NCI-H1092 (cell line): ENCODE measurements at places on chromosomes 4 and X.

GRCh38 chrX:39907964-39908661 lies 189.6 kb downstream of the BCOR start:
- DNase-seq, result no peak

GRCh38 chr4:184364100-184364921 lies 110.0 kb downstream of the IRF2 start:
- DNase-seq, result no peak

DNA sequence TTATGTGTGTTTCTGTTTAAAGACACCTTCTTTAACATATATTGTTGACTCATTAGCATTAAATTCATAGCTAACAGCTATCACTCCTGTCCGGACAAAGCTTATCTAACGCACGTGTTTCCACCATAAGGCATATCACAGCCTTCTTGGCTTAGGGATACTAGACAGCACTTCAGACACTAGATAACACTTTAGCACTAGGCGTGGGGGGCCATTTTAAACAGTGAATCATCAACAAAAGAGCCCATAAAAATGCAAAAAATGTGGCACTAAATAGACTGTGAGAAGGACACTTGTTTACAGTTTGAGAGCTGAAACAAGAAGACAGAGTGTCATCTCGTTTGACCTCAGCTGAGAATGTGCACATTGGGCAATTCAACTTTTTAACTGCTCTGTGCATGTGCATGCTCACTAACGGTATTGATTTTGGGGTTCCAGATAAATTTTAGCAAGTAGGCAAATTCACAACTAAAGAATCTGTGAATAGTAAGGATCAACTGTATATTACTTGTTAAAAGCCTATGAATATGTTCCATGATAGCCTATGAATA lies 58.9 kb upstream of the RAI2 start:
- no peak for DNase-seq

DNA sequence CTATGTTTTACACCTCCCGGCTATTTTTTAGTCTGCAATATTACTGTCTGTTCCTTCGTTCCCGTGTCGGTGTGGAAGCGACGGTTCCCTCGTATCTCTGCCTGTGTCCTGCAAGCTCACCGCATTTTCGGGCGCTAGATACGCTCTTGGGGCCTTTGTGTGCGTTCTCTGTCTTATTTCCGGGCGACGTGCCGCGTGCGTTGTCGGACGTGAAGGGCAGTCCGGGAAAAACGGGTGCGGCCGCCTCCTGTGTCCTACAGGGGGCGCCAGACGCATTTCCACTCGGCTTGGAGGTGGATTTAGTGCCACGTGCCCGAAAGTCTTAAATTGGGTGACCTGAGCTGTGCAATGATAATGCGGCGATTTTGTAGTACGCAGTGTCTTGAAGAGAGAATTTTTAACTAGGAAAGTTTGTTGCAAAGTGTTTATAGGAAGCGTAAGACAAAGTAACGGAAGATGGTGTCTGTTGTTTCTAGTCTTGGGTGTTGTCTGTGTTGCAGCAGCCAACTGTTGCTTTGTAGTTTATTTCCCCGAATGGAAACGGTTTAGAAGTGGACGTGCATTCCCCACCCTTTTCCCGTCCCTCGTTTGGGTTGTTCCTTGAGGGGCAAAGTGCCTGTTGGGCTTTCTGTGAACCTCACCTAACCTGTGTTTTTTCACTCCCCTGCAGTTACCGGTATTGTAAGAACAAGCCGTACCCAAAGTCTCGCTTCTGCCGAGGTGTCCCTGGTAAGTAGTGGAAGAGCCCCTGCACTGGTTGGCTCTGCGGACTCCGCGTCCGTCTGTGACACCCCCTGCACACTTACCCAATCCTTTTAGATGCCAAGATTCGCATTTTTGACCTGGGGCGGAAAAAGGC lies 720 bp downstream of the RPL10 start:
- DNase-seq, result peak; percentile 77

DNA sequence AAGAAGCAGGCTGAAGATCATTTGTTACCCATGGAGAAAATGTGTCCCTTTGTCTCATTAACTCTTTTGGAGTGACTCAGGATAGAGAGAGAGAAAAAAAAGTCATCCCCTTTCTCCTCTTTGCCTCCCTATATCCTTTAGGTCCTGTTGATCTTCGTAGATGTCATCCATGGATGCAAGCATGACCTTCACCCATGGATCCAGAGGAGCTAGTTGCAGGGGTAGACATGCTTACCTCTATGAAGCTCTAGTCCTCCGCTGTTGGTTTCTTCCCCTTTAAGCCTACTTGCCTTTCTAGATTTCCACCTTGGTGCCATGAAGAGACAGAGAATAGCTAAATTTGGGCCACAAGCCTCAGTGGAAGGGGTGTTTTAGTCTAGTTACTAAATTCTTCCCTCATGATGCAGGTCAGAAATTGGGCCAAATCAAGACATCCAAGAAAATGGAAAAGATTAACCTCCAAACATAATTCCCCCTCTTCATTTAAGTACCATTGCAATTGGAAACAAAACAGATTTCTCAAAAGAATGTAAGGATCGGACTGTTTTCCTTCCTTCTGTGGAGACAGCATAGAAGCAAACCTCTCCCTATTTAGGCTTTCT lies 178.4 kb downstream of the TECRL start:
- DNase-seq, result no peak

DNA sequence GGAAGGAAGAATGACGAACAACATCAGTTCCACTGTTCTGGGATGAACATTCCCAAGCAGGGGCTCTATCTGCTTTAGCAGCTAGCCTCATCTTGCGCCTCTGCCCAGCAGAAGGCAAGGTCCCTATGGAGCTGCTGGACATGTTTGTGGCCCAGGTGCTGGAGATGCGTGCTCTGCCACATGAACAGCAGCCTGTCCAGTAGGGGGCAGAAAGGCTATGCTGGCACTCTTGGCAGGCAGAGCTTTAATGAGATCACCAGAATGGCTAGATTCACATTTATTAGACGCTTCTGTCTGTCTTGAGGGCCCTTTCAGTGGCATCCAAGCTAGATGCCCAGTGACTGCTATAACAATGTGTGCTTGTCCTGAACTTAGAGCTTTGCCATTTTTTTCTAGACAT lies 1826.0 kb downstream of the STIM2 start:
- peak; percentile 9 for DNase-seq

GRCh38 chr4:168433571-168433970 lies 46.7 kb downstream of the DDX60L start:
- DNase-seq, result no peak

DNA sequence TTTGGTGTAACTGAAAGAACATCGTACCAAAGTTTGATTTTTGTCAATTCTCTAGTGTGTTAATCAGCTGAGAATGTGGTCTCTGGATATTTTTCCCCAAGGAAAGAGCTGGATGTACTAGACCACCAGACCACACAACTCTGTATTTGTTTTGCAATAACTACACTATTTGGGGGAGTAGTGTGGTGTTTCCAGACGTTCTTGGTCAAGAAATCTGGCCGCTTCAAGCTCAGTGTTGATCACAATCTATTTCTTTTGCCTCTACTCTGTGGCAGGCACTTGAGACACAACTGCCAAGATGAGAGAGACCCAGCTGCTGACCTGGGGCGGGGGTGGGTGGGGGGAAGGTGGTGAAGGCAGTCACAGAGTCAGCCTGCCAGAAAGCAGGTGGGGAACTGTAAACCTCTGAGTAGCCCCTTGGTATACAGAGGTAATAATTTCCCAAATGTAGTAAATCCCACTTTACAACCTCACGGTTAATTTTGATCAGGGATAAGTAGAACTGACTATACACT lies 30.6 kb downstream of the PTTG2 start:
- no peak for DNase-seq

DNA sequence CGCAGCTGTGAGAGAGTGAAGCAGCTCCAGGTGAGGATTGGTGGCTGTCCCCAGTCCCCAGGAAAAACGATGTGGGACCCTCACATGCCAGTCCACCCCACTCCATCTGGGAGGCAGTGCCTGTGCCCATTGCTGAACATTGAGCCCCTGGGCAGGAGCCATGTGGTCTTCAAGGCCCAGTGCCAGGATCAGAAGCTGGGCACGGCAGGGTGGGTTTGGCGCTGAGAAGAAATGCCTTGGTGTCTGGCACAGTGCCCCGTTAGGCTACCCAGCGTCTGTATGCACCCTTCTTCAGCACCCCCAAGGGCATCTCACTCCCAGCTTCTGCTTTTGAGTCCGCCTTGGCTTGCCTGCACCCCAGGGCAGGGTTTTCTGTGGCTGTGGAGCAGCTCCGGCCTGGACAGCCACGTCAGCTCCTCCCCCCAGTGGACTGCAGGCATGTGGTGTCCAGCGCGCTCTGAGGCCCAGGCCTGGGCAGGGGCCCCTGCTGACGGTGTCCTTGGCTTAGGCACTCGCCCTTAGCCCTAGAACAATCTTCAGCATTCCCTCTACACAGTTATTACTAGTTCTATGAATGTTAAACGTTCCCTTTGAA lies 28.6 kb downstream of the RGS12 start:
- DNase-seq, result no peak

DNA sequence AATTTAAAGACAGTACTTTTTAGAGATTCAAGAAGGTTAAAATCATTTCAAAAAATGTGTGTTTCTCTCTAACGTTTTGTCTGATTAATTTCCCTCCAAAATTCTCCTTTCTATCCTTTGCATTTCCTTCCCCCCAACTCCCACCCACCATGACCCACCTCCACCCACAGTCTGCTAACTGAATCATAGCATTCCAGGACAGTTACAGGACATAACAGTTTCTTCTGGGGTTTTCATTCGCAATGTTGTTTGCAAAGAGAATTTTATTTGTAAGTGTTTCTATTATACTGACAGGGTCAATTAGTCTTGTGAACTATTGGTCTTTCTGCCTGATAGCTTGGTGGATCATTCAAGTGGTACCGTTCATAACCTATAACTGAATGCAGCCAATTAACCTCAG lies 53.7 kb downstream of the ANAPC10 start:
- no peak for DNase-seq

DNA sequence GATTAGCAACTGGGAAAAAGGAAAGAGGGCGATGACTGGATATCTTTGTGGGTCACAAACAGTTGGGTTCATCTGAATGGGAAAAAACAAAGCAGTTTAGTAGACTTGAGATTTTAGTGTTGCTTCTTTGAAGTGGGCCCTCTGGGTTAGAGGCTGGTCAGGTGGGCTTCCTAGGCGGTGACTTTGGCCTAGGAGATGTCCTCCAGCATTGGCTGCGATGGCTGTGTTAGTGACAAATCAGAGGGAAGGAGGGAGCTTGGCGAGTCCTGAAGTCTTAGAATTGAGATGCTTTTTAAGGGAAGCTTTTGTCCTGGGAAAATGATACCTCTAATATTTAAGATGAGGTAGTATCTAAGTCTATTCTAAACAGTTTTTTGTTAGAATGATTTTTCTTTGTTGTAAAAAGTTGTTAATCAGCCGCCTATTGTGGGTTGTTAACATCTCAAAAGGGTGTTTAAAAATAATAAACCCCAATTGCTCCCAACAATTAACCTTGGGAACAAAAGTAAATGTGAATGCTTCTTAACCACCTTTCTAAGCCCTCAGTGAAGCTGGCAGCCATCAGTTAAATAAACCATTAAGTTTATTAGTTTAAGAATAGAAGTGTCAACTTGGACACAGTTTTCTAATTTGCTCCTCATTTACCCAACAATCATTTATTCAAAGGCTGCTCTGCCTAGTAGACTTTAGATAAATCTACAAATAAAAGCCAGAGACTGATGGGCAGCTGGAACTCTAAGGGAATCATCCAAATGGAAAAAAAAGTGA lies 31.7 kb downstream of the DLG3 start:
- DNase-seq, result no peak

GRCh38 chrX:132955690-132956089 lies 2.7 kb downstream of the HS6ST2 start:
- no peak for DNase-seq

- no peak for DNase-seq
Observed at GRCh38 chrX:14529290-14529989, at the start of gene GLRA2. TSS of gene GLRA2 (plus strand) at chrX:14529536. CDS start at chrX:14530058, 522 bp downstream.

GRCh38 chr4:33427676-33428075 lies 2707.5 kb downstream of the PCDH7 start:
- DNase-seq, result no peak

DNA sequence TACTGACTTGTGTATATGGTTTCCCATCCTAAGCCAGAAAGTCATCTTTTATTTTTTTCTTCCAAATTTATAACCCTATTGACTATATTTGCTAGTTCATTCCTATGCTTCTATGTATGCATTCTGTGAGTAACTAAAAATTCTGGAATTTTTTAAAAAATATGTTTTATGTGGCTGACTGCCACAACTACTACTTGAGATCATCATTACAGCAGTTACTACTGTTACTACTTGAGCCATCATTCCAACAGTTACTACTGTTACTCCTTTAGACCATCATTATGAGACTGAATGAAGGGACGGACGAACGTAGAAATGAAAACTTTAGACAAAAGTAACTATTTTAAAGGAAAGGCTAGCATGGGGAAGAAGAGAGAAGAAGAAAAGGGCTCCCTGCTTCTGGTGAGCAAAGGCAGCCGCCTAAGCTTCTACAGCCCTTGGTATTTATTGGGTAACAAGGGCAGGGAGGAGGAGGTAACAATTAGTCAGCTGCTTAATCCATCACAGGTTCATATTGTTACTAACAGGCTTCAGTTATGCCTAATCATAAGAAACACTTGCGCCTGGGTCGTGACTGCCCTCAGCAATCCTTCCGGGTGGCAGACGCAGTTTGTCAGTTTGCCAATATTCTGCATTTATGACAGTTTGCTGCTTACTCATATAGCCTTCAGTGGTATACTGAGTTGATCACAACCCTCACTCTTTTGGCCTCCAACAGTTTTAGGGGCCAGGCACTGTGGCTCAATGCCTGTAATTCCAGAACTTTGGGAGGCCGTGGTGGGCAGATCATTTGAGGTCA lies 80.4 kb downstream of the PDLIM5 start:
- no peak for DNase-seq

DNA sequence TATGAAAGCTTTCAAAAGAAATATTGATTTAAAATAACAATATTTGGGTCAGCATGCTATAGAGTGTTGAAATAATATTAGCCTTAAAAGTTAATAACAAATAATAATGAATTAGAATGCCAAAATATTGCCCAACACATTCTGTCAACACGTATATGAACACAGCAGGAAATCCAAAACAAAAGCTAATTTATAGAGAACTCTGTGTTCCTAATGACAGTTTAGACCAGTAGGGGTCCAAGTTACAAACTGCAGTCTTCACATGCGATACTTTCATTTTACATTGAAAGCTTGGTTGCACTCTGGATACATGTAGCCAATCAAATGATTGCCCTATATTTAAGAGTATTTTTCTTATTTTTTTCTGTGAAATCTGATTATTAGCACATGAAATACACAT lies 274.4 kb downstream of the DCTD start:
- DNase-seq, result no peak

DNA sequence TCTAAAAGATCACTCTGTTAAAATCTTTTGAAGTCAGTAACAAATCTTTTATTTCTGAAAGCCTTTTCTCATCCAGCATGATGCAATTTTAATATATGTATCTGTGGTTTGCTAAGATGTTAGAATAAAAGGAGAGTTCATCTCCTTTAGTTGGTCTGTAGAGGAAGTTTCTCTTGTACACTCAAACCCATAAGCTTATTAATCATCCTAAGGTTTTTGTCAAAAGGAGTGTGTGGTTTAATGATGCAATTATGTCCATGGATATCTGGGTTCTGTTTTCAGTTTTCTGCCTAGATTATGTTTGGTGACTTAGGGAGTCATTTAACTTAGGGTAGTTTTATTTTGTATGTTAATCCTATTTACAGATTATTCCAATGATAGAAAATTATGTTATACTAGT lies 52.1 kb upstream of the NDST4 start:
- DNase-seq, result no peak
